ENCODE measurements at places on chromosomes 12 and 14. TPM values are rescaled to one million over a fixed set of nuclear protein-coding genes. Genes with fewer than 3 reads are reported as not detected.

GRCh38 chr14:64937171-64937820 is 5.2 kb downstream of the GPX2 start:
- no peaks in the 10 kb centered on the region for H3K27me3 ChIP-seq
- H3K36me3 ChIP-seq = peaks cover 12% of the 10 kb centered on the region
- no peak for DNase-seq
- no peak overlapping the region for H3K4me3 ChIP-seq
- H3K4me1 ChIP-seq = peaks cover 12% of the 10 kb centered on the region
- H3K27ac ChIP-seq = no peak overlapping the region

DNA sequence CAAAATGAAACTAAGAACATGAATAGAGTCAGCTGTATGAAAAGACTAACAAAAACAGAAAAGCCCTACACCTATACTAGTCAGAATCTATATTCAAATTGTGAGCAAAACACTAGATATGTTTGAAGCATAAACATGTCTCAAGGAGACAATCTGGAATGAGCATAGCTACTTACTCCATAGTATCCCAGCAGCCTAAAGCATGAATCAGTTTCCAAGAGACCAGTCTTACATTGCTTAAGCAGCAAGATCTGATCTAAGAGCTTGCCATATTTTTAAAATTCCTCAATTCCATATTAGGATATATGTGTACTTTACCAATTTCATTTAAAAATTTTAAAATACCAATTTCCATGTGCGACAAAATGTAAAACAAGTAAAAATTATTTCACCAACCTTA is 7.7 kb downstream of the CAPS2 start:
- no peak overlapping the region for H3K4me3 ChIP-seq
- H3K27ac ChIP-seq = no peak overlapping the region
- no peaks in the 10 kb centered on the region for H3K36me3 ChIP-seq
- no peaks in the 10 kb centered on the region for H3K4me1 ChIP-seq
- DNase-seq = no peak

- no peak for DNase-seq
- no peaks in the 10 kb centered on the region for H3K27me3 ChIP-seq
- no peak overlapping the region for H3K4me3 ChIP-seq
- no peak overlapping the region for H3K27ac ChIP-seq
Measured at GRCh38 chr12:86551146-86551571, 295.0 kb upstream of the MGAT4C start.

Gene GPR162
- 15.0 TPM for total RNA-seq

GRCh38 chr12:84638811-84639368 is 273.7 kb downstream of the SLC6A15 start:
- H3K4me1 ChIP-seq = no peaks in the 10 kb centered on the region
- H3K36me3 ChIP-seq = no peaks in the 10 kb centered on the region
- DNase-seq = no peak
- H3K27me3 ChIP-seq = no peaks in the 10 kb centered on the region
- H3K27ac ChIP-seq = no peak overlapping the region

Gene FOXG1
- total RNA-seq = 0.07 TPM

- no peaks in the 10 kb centered on the region for H3K4me1 ChIP-seq
- no peak overlapping the region for H3K27ac ChIP-seq
- H3K27me3 ChIP-seq = peaks cover 16% of the 10 kb centered on the region
- H3K4me3 ChIP-seq = no peak overlapping the region
- no peaks in the 10 kb centered on the region for H3K36me3 ChIP-seq
- no peak for DNase-seq
Measured at GRCh38 chr14:102916347-102917055, 6.0 kb upstream of the AMN start.

DNA sequence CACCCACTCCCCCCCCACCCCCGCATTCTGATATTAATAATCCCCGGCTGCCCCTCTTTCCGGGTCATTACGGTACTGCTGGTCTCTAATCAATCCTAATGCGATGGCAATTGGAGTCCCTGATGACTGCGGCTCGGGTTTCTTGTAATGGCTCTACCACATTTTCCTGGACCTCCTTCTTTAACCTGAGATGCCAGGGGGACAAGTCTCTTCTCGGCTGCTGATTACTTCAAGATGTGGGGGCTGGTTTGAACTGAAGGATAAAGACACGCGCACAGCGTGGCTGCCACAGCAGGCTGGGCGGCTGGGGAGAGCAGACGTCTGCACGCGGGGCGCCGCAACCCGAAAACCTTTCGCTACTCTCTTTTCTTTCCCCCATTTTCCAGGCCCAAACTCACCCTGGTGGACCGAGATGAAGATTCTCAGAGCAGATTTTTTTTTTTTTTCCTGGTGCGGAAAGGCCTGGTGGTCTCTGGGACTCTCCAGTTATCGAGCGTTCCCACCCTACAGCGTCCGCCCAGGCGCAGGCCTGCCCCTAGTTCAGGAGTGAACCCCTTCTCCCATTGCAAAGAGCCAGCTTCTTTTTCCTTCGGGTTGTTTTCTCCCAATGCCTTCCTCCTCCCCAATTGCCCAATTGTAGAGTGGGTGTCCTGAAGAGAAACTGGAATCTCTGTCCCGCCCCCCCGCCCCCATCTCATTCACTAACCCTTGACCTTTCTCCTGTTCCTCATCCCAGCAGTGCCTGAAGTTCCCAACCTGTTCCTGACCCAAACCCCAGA is 6.0 kb upstream of the SIX1 start:
- H3K4me3 ChIP-seq = peak overlapping the region; percentile 84
- H3K36me3 ChIP-seq = no peaks in the 10 kb centered on the region
- peaks cover 100% of the 10 kb centered on the region for H3K27me3 ChIP-seq
- H3K4me1 ChIP-seq = peaks cover 12% of the 10 kb centered on the region

DNA sequence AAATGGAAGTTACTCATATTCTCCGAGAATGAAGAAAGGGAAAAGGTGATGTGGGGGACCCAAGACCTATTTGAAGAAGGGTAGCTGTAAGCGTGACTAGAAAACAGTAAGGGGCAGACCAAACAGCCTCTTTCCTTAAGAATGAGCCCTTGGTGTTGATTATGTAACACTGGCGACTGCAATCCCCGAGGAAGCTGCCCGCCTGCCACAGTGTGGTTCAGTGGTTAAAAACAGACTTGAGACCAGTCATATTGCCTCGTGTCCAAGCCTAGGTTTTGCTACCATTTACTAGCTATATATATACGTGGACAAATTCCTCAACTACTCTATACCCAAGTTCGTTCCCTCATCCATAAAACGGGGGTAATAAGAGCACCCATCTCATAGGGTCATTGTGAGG is 49.1 kb downstream of the SSPN start:
- DNase-seq = no peak
- H3K4me3 ChIP-seq = no peak overlapping the region
- H3K27ac ChIP-seq = no peak overlapping the region
- H3K36me3 ChIP-seq = no peaks in the 10 kb centered on the region

Gene CCND2
- total RNA-seq = 362 TPM

Gene PRB2
- not detected for total RNA-seq

GRCh38 chr14:103856105-103856504 is 8.7 kb upstream of the PPP1R13B start:
- H3K27me3 ChIP-seq = no peaks in the 10 kb centered on the region
- H3K36me3 ChIP-seq = no peaks in the 10 kb centered on the region
- H3K4me3 ChIP-seq = no peak overlapping the region

GRCh38 chr12:79299447-79300198 is 391.1 kb downstream of the PAWR start:
- no peak overlapping the region for H3K4me3 ChIP-seq
- DNase-seq = no peak
- no peaks in the 10 kb centered on the region for H3K27me3 ChIP-seq
- H3K4me1 ChIP-seq = no peaks in the 10 kb centered on the region
- H3K27ac ChIP-seq = no peak overlapping the region

GRCh38 chr14:20757965-20758364 is 10.2 kb upstream of the EDDM3B start:
- DNase-seq = peak; percentile 77
- no peaks in the 10 kb centered on the region for H3K27me3 ChIP-seq
- no peak overlapping the region for H3K27ac ChIP-seq
- peaks cover 11% of the 10 kb centered on the region for H3K4me1 ChIP-seq
- no peaks in the 10 kb centered on the region for H3K36me3 ChIP-seq

Gene COCH
- total RNA-seq = 59.1 TPM

Gene PPP2R3C
- total RNA-seq = 41.6 TPM

Gene OAS2
- not detected for total RNA-seq

DNA sequence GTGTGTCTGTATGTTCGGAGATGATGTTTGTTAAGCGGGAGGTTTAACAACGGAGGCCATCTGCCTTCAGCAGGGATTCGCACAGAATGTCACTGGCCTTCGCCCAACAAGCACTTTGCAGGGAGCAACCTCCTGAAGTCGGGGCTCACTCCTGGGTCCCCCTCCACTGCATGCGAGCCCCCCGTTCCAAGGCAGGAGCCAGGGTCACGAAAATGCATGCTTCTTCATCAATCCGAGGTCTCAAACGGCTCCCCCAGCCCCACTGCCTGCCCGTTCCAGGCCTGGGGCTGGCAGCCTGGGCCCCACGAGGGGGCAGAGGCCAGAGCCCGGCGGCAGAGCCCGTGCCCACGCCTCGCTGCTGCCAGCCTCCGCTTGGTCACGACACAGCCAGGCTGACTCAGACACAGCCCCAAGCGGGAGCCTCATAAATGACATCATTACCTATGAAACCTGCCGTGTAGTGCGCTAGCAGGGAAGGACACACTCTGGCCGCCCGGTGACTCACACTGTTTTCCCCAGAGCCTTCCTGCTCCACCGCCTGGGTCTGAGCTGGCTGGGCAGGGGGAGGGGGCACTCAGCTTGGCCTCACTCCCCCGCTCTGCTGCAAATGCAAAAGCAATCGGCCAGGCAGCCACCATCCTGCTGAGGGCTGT is 169.5 kb upstream of the RTL1 start:
- peaks cover 16% of the 10 kb centered on the region for H3K4me1 ChIP-seq
- no peaks in the 10 kb centered on the region for H3K27me3 ChIP-seq
- H3K4me3 ChIP-seq = no peak overlapping the region
- peak; percentile 90 for DNase-seq
- no peak overlapping the region for H3K27ac ChIP-seq

Gene MYG1
- total RNA-seq = 74.2 TPM

Gene TPPP2
- 0.70 TPM for total RNA-seq

DNA sequence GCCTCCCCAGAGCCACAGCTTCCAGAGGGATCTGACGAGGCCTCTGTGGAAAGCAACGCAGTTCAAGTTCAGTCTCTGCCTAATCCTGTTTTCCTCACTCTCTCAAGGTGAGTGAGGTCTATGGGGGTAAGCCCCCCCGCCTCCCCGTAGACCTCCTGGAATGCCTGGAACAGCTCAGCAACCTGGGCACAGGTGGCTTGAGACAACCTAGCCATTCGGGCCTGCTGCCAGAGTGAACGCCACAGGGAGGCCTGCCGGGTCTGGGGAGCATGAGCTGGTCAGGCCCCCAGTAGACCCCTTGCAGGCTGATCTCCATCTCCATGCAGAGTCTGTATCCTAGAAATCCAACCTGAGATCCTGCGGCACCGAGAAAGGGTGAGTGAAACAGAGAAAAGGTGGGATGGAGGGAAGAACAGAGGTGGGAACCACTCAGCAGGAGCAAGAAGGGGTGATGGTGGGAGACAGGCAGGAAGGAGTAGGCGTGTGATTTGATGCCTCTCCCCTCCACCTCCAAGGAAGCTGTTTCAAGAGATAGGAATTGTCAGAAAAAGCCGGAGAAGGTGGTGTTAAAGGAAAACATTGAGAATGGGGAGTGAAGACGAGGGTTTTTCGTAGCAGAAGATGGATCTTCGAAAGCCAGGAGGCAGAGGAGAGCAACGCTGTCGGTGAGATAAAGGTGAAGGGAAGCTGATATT is 123.1 kb upstream of the PRMT8 start:
- H3K4me3 ChIP-seq = no peak overlapping the region
- DNase-seq = no peak
- peaks cover 34% of the 10 kb centered on the region for H3K27me3 ChIP-seq

GRCh38 chr12:45966486-45966885 is 23.9 kb downstream of the SCAF11 start:
- H3K36me3 ChIP-seq = peaks cover 15% of the 10 kb centered on the region
- H3K4me3 ChIP-seq = no peak overlapping the region
- no peak for DNase-seq
- no peak overlapping the region for H3K27ac ChIP-seq

Measured in endodermal cell (in vitro differentiated cells).